ENCODE measurements at places on chromosomes 2 and 18.

- DNase-seq: no peak
Measured at GRCh38 chr18:36762074-36762473, 66.7 kb downstream of the TPGS2 start.

GRCh38 chr2:164873210-164873908 lies 31.7 kb upstream of the COBLL1 start:
- no peak for DNase-seq

DNA sequence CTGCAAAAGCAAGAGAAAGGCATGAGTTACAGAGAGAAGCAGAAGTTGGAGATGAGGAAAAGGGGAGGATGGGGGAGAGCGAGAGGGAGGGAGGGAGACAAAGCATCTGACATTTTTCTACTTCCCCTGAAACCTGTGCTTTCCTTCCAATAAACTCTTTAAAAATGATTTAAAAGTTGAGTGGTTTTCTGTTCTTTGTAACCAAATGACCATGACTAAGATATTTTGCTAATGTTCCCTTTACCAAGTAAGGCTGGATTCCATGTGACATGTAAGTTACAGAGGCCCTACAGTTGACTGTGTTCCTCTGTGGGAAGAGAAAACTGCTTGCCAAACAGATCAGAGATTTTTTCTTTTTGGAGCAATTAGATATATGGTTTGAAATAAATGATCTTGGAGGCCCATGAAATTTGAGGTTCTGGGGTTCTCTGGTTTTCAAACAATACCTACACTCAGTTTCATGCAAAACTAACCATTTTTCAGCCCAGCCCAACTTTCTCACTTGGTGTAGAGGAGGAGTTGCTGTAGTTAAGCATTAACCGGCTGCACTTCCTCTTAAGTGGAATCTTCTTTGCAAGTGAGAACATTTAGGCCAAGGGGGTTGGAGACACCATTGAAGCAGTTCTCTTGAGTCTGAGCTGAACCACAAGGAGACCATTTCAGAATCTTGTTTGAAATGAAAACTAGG lies 34.5 kb downstream of the INSIG2 start:
- DNase-seq: no peak

- peak; percentile 34 for DNase-seq
Measured at GRCh38 chr2:19362755-19363473, 4.5 kb upstream of the OSR1 start.

- no peak for DNase-seq
Measured at GRCh38 chr2:65186093-65186868, 41.4 kb upstream of the ACTR2 start.

DNA sequence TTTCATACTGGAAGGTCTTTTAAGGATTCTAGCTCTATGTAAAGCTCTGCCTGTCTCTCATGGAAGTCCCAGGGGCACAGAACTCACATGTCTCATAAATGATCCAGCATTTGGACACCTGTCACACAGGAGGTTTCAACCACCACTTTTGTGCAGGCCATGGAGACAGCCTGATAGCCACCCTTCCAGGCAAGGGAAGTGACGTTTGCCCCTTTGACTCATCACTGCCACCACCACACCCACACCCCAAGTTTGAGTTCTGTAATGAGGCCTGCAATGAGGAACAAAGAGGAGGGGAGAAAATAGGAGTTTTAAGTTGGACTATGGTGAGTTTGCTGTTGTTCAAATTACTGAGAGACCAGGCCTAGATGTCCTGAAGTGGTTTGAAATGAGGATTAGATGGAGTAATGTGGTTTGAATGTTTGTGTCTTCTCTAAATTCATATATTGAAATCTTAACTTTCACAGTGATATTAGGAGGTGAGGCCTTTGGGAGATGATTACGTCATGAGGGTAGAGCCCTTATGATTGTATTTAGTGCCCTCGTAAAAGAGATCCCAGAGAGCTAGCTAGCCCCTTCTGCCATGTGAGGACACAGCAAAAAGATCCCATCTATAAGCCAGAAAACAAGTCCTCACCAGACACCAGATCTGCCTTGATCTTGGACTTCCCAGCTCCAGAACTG lies 175.3 kb upstream of the EPHA4 start:
- no peak for DNase-seq

DNA sequence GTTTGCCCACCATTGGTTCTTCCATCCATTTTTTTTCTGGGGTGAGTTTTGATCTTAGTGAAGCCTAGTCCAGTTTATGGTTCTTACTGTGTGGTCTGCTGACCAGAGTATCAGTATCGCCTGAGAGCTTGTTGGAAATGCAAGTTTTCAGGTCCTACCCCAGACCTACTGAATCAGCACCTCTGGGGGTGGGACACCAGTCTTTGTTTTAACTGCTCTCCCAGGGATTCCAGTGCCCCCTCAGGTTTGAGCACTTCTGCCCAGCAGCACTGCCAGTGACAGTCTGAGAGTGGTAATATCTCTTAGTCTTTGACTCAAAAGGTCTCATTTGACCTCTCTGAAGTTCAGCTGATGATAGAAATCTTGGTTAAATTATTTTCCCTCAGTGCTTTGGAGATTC lies 269.3 kb downstream of the ALPK2 start:
- DNase-seq: no peak

DNA sequence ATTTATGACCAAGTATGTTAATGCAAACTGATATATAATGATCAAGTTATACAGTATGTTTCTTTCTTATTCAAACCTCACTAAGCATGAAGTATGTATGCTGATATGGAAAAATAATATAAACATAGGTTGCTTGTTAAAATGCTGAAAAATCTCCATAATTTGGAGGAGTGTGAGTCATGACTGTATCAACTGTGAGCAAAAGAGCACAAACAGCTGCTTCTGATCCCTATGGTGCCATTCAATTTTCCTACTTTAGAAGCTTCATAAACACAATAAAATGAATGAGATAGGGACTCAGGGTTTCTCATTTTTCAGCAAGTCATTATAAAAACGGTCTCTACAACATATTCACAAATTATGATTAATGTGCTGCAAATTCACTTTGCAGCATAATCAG lies 129.9 kb upstream of the TFPI start:
- DNase-seq: no peak

DNA sequence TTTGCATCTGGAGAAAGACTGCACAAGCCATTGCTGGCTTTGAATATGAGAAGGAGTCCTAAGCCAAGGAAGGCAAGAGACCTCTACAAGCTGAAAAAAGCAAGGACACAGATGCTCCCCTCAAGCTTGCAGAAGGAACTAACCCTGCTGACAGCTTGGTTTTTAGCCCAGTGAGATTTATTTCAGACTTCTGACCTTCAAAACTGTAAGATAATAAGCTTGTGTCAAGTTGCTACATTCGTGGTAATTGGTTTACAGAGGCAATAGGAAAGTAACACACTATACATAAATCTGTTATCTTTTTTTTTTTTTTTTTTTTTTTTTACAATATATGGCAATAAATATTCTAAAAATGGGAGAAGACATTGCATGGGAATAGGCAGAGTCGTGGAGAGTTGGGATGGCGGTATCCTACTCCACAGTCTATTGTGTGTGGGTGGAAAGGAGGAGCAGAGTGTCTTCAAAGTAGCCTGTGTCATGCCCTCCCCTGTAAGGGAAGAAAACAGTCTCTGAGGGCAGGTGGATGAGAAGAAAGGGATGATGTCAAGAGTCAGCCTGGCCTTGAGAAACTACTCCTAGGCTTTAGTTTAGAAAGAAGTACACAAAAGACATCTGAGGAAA lies 196.9 kb downstream of the THSD7B start:
- no peak for DNase-seq

GRCh38 chr2:74646834-74647482 lies 1.2 kb downstream of the M1AP start:
- DNase-seq: no peak

DNA sequence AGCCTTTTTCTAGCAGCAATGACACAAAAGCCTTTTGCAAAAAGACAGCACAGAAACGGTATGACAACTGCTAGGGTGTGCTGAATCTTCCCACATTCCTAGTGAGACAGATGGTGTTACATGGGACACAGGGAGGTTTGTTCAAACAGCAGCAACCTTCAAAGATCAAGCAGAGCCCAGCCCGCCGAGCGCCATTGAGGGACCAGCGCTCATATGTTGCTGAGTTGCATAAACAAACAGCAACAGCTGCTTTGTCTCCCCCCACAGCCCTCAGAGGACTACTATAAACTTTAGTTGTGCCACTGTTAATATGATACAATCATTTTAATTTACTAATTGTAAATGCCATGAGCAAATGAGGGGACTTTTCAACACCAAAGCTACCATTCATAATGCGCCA lies 117.7 kb downstream of the ZEB2 start:
- no peak for DNase-seq

GRCh38 chr2:118058951-118059350 lies 29.3 kb upstream of the INSIG2 start:
- DNase-seq: no peak

- peak; percentile 4 for DNase-seq
Measured at GRCh38 chr2:119338826-119339561, 27.6 kb downstream of the C2orf76 start.

- DNase-seq: no peak
Measured at GRCh38 chr2:105732955-105733607, 11.6 kb upstream of the NCK2 start.

- no peak for DNase-seq
Measured at GRCh38 chr2:39027421-39027820, 93.4 kb downstream of the SOS1 start.

DNA sequence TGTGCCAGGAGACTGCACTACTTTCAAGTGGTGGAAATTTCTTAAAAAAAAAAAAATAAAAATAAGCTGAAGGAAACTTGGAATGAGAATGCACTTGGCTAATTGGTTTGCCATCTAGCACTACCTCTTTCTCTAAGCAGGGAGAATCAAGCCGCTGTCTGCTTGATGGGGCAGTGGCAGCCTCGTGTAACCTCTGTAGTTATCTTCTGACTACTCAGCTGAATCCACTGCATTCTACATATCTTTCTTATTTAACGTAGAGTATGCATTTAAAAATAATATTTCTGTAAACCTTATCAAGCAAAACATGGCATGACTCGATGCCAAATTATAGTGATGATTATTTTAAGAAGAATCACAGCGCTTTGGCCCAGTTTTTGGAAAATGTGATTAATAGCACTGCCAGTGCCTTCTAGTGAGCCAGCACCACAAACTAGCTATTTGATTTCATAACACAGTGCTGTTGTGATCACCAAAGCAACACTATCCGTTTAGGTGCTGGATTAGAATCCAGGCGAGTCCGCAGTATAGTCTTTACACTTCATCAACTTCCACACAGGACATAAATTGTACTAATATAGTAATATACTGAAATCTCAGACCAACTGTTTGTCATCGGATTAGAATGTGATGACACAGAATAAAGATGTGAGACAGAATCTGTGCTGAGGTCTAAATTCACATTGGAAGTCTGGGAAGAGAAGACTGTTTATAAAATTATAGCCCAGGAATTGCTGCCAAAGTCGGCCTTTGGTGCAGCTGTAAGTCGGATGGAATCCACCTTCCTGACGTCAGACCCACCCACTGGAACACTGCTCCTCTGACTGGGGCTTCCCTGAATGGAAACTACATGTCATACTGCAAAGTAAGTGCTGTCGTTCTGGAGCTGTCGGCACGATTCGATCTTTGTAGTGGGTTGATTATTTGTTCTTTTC lies 136.5 kb upstream of the ETAA1 start:
- no peak for DNase-seq

DNA sequence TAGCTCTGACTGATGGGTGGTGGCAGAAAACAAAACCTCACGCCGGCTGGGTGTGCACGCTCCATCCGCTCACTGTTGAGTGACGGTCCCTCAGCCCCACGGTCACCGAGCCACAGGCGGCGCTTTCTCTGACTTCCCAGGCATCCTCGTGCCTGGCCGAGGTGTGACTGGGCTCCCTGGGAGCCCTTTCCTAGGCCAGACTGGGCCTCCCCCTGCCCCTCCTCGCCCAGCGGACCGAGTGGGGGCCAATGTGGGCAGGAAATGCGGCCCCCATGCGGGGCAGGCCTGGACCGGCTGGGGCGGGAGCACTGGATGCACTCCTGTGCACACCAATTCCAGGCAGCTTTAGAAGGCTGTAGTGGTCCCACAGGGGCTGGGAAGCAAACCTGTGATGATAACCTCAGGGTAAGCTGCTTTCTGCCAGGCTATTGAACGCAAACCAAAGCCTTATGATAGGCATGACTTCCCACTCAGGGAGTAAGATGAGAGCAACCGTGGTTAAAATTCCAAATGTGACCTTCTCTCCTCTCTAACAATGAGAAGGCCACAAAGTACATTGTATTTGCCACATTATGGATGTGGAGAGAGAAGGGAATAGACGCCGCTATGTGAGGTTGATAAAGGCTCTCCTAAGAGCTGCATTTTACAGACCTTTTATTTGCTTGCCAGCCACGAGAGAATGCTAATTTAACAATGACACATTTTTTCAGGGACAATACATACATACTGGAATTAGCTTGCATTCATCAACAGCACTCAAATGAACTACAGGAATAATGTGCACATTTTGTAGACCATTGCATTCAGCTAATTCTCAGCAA lies 83.9 kb upstream of the PGAP1 start:
- DNase-seq: no peak

DNA sequence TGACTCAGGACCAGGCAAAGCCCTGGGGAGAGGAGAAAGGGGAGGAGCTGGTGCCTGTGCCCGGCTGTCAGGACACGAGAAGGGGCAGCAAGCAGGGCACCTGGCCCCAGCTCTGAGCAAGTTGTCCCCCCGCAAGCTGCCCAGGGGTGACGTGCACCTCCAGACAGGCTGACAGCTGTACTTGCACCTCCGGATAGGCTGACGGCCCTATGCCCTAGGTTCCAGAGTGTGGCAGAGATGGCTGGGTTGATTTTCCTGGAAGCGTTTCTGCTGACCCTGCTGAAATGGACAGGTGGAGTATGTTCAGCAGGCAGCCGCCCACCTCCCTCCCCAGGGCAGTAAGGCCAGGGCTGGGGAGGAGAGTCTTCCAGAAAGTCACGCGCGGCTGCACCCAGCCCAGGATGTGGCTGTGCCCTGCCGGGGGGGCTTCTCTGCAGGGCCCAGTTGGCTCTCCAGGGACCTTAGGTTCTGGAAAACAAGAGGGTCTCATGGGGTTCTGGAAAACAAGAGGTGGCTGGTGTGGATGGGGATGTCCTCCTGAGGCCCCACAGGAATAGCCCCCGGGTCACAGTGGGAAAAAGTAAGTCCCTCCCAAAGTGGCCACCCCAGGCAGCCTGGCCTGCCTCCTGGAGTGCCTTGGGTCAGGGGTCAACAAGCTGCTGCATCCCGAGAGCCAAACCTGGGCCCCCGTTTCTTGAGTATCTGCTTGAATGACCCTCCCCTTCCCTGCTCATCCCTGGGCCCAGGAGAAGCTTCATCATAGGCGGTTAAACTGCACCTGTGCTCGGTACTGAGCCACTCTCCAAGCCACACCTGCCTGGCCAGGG lies 71.4 kb upstream of the OTOS start:
- no peak for DNase-seq

DNA sequence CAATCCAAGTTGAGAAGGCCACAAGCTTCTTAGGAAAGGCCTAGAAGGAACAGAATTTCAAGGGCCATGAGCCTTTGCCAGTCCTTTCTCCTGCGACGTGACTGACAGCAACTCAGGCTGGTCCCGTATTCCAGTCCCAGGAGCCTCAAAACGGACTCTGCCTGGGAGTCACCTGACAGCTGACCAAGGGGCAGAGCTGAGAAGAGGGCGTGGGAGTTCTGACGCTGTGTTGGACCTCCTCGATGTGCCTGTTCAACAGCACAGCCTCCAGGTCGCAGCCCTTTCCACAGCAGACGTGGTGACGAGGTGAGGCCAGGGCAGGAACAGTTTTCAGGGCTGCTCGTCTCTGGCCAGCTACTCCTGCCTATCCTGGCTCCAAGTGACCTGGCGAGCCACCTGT lies 37.6 kb downstream of the CENPO start:
- no peak for DNase-seq
